Activated CD4-positive, CD25-positive, alpha-beta regulatory T cell treated with anti-CD3 and anti-CD28 coated beads, Interleukin-2, amount 50 U/mL, for 24 hours (primary cell): ENCODE measurements at places on chromosomes 1 and 21.

GRCh38 chr1:226332947-226333346 is 24.0 kb upstream of the LIN9 start:
- ATAC-seq = no peak

DNA sequence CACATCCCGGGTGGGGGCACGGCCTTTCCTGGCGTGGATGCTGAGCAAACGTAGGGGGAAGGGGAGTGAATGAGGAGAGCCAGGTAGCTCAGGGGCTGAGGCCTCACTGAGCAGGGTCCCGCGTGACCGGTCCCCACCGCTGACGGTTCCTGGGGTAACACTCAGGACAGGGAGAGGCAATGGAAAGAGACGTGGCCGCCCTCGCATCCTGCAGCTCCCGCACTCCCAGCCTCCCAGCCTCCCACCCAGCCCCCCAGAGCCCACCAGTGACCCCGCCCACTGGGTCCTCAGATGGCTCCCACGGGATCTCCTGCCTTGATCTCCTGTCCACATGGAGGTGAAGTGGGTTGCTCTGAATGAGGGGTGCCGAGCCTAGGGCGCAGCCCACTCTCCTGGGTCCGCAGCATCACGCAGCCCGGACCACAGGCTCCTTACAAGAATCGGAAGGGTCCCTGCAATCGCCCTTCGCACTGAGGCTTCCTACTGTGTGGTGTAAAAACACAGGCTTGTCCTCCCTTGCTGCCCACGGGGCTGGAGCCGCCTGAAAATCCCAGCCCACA is 2.4 kb downstream of the TSPEAR start:
- no peak for ATAC-seq

DNA sequence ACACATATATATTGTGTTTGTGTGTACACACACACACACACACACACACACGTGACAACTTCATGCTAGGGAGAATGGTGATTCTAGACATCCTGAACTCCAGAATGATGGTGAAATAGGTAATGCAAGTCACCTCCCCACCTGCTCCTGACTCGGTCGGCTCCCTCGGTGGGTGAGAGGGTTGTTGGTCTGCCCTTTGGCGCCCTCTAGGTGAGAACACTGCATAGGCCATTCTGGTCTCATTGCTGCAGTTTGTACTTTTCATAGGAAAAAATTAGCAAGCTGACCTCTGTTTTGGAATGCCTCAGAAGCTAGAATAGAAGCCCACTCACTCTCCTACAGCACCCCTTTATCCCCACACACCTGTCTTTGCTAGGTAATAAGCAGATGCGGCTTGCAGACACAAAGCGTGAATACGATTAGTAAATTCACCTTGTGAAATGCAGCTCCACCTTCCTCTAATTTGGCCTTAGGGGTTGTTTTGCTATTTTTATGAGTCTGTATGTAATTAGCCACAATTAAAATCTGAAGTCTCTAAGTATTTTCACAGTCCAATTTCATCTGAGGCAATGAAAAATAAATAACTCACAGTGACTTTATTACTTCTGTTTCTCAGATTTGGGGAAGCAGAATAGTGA is 130.0 kb upstream of the KCNJ15 start:
- peak; percentile 48 for ATAC-seq

DNA sequence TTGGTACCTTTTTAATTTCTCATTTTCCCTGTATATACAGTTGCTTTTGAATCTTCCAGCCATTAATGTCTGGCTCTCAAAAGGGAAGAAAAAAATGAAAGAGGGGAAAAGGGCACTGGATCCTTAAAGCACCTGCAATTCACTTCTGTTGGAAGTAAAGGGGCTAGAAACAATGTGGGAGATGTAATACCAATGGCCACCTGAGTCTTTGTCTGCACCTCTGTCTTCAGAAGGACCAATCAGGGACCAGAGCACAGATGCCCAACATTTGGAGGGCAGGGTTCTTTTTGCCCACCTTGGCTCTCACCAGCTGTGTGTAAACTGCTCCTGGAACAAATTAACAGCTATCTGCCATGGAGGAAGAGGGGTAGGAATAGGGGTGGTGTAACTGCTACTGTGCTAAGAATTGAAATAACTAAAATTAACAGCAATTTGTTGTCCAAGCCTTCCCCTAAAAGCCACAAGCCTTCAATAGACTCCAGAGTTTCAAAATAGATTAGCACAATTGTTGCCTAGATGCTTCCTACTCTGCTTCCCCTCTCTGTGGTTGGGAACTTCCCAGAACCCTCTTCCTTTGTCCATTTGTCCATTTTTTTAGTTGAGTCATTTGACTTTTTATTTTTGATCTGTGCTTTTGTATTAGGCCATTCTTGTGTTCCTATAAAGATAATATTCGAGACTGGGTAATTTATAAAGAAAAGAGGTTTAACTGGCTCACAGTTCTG is 11.5 kb upstream of the LRRC8B start:
- ATAC-seq = no peak

GRCh38 chr1:58652651-58653184 is 47.1 kb downstream of the MYSM1 start:
- ATAC-seq = peak; percentile 89

DNA sequence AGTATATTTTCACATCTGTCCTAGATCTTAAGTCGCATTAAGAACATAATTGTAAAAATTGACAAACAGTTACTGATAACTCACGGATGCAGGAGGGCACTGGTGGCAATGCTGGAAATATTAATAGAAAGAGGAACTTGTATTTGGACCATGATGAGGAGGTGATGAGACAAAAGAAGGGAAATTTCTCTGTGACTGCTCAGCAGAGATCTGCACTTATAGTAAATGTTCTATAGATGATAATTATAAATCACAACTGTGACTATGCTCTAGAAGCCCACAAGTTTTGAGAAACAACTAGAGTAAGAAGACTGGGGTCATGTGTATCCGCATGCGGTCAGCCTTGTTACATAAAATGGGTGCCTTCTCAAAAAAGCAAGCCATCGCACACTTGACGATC is 8.7 kb upstream of the DUSP12 start:
- ATAC-seq = no peak

DNA sequence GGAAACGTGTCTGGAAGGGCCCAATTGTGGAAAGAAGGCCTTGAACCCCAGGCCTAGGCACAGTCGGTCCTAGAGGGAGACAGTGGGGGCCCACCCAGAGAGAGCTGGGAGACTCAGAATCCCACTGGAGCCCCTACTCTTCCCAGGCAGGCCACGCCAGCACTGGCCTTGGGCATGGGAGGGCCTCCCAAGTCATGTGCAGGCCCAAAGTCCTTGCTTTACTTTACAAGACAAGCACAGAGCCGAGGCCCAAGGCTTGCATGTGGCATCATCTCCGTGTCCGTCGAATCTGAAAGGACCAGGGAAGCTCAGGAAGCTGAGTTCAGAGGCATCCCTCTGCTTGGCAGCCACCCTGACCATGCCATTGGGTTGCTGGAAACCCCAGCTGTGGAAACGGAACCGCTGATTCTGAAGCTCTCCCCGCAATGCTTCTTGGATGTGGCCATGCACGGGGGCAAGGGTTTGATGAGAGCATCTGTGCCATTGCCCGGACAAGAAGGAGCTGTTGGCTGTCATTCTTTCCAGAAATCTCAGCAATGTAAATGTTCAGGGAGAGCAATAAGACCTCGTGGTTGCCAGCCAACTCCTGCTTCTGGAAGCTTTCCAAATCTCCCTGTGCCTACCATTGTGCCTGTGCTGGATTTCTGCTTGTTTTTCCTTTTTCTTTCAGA is 32.8 kb downstream of the ABCG1 start:
- no peak for ATAC-seq

DNA sequence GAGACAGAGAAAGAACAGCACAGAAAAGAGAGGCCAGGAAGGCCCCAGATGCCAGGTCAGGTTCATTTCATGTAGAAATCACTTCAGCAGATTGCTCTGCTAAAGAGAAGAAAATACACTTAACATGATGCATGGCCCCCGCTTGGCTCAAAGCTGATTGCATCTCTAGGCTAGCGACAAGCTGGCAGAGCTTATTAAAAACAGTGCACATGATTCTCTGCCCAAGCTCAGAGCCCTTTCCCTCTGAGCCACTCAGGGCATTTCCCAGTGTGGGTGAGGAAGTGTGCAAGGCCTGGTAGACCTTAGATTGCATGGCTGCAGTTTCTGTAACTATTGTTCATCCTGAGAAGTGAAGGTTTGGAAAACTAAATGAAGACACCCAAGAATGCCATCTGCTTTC is 3.3 kb upstream of the CAPN9 start:
- ATAC-seq = no peak

DNA sequence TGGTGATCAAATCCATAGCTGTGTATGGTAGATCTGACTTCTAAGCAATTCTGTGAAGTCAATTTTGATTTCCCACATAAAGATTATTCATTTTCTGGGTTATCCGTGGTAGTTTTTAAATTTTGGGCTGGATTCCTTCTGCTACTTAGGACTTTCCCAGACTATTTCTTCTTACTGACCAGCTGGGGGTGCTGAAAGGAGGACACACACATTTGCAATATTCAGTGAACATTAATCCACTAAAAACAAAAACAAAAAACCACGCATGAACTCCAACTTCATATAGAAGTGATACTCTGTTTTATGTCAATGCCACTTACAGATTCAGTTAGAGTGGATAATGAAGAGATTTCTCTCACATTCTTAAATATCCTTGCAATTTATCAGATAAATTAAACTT is 105.4 kb downstream of the KCTD3 start:
- no peak for ATAC-seq

GRCh38 chr21:15567191-15567590 is 162.6 kb upstream of the USP25 start:
- ATAC-seq = no peak

GRCh38 chr1:195335541-195335940 is 1272.7 kb downstream of the KCNT2 start:
- no peak for ATAC-seq

GRCh38 chr1:59985911-59986515 is 59.4 kb upstream of the CYP2J2 start:
- ATAC-seq = no peak

DNA sequence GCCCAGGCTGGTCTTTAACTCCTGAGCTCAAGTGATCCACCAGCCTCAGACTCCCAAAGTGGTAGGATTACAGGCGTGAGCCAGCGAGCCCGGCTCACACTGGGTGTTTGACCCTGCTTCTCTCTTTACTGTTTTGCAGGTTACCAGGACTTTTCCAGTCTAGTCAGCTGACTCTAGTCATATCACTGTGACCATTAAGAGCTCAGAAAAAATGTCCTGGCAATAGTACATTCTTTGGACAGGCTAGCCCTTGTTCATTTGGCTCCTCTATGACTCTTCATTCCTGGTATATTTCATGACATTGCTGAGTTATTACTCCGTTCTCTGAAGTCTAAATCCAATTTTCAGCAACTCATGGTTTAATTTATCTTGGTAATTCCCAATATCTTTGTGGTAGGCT is 8.0 kb upstream of the CA6 start:
- ATAC-seq = no peak

GRCh38 chr1:207805841-207806421 is 54.1 kb downstream of the CD46 start:
- ATAC-seq = no peak

- no peak for ATAC-seq
Measured at GRCh38 chr1:29487291-29487690, 251.0 kb downstream of the PTPRU start.

GRCh38 chr1:33182401-33182841 is 578 bp upstream of the TRIM62 start:
- no peak for ATAC-seq

GRCh38 chr21:26964170-26964778 is 2.6 kb downstream of the ADAMTS5 start:
- no peak for ATAC-seq

DNA sequence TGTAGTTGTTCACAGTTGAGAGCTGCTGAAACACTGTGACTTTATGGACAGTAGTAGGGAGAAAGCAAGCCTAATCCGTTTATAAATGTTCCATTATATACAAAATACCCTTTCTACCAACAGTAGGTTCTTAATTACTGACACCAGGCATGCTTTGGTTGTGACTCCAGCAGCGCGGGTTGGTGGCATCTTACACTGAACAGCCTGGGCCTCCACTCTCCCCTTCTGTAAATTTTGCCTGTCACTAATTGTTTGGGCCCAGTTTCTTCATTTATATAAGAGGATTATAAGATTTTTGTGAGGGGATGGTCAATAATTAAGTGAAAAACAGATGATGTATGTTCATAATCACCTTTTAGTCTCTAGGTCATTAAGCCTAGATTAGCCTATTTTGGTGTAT is 58.2 kb downstream of the ITSN1 start:
- ATAC-seq = no peak

DNA sequence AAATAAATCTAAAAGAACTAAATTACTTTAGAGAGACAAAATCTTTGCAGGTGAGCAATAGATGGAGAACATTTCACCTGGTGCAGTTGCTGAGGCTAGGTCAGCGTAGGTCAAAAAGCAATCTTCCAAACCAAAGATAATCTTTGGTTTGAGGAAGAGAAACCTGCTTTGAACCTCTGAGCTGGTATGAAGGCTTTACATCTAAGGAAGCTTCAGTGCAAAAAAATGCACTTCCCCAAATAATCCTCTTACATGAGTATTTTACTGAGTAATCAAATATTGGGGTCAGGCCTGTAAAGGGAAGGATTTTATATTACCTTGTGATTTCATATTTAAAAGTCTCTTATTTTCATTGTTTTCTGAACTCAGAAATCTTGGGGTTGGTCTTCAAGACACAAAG is 223.6 kb downstream of the SRGAP2C start:
- ATAC-seq = no peak

- ATAC-seq = no peak
Measured at GRCh38 chr1:11682287-11682771, 1.4 kb upstream of the MAD2L2 start.

- no peak for ATAC-seq
Measured at GRCh38 chr21:31729622-31730343, 2.1 kb downstream of the SCAF4 start.
